ENCODE measurements at places on chromosomes 6 and 20.

DNA sequence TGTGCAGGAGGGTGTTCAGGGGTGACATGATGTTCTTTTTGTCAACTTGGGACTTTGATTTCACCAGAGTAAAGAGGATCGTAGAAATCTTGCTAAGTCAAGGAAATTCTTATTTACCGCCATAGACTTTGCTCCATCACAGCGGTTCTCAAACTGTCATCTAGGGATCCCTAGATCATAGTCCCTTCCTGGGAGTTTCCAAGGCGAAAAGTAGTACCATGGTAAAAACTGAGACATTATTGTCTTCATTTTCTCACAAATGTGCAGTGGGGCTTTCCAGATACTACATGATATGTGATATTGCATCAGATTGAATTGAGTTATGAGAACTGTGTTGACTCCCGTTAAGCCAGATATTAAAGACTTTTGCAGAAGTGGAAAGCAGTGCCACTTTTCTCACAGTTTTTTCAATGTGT is 79.7 kb downstream of the JARID2 start:
- DNase-seq, result no peak

DNA sequence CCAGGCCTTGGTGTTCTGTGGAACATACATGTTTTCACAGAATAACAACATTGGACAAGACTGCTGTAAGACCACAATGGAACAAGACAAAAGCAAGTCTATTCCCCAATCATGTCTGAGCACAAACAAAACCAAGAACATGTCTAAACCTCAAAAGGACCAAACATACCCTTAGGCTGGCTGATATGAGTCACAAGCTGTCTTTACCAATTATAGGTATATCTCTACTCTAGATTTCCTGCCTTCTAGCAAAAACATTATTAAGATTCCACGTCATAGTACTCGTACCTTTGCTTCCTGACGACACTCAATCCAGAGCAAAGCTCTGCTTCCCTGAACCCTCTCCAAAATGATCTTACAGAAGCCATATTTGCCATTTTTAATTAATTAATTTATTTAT is 15.4 kb upstream of the L3MBTL1 start:
- no peak for DNase-seq

- no peak for DNase-seq
Measured at GRCh38 chr6:91613481-91613880, 1026.6 kb upstream of the MAP3K7 start.

GRCh38 chr6:106163446-106163965 is 77.4 kb downstream of the PRDM1 start:
- no peak for DNase-seq

DNA sequence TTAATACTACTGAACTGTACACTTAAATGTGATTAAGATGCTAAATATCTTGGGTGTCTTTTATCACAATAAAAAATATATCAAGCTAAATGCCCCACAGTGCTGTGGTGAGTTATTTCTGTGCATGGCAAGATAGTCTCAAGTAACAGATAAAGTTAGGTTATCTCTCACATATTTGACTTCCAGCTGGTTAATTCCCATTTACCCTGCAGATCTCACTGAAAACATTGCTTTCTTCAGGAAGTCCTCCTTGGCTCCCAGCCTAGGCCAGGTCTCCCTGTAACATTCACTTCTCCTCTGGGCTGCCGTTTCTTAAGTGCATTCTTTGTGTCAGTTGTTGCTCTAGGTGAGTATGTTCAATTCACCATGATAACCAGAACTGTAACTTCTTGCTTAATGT is 59.1 kb downstream of the SLC22A1 start:
- DNase-seq, result no peak

- no peak for DNase-seq
Measured at GRCh38 chr6:149284904-149285303, 32.6 kb upstream of the TAB2 start.

- DNase-seq, result no peak
Measured at GRCh38 chr6:4323322-4323721, 187.9 kb upstream of the ECI2 start.

GRCh38 chr6:116268589-116269293 is 11.0 kb downstream of the TSPYL1 start:
- DNase-seq, result no peak

DNA sequence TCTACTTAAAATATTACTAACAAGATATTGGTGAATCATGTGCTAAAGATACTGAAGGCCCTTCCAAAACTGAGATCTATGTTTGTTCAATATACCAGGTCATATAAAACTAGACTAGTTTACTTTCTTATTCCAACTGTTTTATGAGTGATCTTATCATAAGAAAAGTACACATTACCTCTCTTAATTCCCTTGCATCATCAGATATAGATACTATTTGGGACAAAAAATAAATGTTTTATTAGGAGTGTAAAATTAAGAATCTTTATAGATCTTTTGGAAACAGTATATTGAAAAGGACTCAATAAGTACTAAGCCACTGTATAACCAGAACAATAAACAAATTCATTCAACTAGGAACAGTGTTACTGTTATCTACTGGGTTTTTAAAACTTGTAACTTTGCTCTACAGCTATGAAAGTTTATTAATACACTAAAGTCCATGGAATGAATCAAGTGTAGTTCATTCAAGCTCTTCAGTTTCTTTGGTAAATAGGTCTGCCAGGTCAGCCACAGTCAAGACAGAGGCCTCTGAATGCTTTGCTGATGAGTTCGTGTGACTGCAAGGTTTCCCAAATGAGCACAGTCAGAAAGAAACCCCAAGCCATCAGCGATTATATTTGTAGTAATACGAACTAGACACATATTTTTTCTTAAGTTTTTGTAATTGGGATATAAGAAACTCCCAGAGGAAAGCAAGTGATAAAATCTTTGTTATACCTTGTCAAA is 71.8 kb upstream of the FBXO30 start:
- no peak for DNase-seq

GRCh38 chr20:4190792-4191519 is 175.6 kb upstream of the RNF24 start:
- DNase-seq, result no peak

DNA sequence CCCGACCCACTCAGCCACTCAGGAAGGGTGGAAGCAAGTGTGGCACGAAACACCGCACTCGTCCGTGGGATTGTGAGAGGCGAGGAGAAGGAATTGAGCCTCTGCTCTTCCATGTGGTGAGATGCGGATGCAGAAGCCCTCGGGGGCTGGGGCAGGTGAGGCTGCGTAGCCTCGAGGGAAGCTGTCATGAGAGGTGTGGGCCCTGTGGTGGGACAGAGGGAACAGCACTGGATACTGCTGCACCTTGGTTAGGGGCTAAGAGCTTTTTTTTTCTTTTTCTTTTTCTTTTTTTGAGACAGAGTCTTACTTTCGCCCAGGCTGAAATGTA is 86.5 kb downstream of the PTPN1 start:
- DNase-seq, result no peak

- DNase-seq, result no peak
Measured at GRCh38 chr6:149079456-149079855, 238.1 kb upstream of the TAB2 start.

- DNase-seq, result no peak
Measured at GRCh38 chr6:167748046-167748445, 78.7 kb upstream of the AFDN start.

DNA sequence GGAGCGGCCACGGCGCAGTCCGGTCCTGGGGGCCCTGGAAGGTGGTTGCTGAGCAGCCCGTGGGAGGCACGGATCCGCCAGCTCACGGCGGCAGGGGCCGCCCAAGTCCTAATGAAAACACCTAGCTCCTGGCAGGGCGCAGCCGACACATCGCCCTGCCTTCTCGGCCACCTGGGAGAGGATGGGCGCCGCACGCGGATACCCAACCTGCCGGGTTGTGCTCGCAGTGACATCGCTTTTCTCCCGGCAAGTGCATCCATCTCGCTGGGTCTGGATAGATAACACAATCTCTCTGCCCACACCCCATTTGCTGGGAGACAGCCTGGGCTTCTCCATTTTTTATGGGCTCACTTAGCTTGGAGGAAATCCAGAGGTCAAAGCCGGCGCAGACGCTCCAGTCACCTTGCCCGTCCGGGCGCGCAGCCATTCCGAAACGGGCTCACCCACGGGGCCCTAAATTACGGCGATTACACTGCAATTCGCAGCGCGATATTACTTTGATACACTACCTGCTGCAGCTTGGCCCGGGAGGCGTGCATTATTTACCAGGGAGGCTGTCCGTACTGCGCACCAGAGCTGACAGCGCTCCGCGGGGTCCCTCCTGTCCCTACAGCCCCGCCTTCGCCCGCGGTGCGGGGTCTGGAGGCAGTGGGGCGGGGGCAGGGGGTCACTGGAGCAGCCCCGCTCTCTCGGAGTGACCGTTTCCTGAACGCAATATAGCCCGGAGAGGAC is 36.2 kb upstream of the CCDC167 start:
- no peak for DNase-seq

- DNase-seq, result no peak
Measured at GRCh38 chr6:20427856-20428255, 26.2 kb downstream of the E2F3 start.

DNA sequence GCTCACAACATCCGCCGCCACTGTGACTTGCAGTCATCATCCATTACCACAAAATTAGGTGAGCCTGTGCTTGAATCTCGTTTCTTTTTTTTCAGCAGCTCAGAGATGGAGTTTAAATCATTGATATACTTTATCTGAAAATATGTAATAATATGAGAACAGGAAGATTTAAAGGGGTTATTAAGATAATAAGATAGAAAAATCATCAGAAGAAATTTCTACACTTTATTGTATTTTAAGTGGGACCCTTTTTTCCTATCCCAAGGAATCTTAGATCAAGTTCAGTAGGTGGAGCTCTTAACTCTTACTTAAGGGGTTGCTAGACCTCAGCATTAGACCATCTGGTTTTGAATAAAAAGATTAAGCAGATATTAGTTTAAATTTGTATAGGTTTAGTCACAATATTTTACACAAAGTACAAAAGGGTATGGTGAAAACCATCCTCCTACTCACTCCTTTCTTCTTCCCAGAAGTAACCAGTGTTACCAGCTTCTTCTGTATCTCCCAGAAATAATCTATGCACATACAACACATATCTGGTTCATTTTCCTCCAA is 9.4 kb upstream of the NCOA7 start:
- no peak for DNase-seq

GRCh38 chr6:100614933-100615332 is 150.2 kb upstream of the SIM1 start:
- DNase-seq, result no peak

- DNase-seq, result no peak
Measured at GRCh38 chr6:158544428-158544827, 15.5 kb upstream of the TMEM181 start.

DNA sequence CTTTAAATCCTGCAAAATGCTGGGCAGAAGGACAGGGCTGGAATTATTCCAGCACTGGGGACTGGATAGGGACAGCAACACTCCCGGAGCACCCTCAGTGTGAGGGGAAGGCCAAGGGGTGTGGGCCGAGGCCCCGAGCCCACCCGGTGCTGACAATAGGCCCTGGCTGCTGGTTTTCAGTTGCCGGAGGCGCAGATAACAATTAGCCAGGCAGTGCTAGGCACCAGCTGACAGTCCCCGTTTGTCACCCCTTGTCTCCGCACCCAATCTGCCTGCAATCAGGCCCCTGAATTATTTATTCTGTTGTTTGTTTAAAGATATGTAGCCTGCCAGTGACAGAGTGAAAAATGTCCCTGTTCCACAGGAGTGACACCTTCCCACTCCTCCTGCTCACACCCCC is 120.0 kb downstream of the GRM4 start:
- DNase-seq, result no peak

GRCh38 chr6:21946298-21946783 is 350.5 kb downstream of the PRL start:
- DNase-seq, result no peak

DNA sequence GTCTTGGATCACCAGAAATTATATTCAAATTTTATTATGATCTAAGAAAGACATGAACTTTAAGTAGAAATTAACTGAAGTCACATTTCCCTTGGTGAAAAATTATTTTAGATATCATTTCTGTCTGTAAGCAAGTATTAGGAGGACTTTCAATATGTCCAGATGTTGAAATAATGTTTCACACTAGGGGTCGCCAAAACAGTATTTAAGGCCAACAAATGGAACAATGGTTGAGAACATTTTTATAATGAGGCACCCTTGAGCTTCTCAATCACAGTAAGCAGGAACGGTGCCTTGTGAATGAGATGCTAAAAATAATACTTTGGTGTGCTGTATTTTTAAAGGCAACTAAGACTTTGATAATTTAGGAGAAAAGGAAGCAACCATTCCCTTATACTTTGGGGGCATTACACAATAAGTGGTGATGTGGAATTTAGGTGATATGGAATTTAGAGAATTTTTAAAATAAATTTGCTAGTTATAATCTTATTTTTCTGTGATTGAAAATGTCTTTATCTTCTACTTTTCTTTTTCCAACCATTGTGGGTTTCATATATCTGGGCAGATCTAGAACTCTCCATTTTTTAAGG is 9.6 kb upstream of the SF3B5 start:
- DNase-seq, result no peak

DNA sequence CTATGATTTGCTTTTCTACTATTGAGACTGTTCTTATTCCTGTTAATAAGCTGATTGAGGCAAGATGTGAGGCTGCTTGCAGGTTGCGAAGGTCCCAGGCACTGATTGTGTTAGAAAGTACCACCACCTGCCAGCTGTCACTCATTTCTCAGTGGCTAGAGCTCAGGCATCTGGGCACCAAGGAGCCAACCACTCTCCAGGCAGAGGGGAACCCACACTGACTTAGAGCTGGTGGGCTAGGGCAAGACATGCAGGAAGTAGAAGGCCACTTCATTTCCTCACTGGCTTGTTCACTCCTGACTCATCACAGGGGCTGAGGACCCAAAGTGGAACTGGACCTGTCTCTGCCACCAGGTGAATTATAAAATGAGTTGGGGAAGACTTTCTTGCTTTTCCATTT is 7.8 kb upstream of the DLL1 start:
- no peak for DNase-seq

DNA sequence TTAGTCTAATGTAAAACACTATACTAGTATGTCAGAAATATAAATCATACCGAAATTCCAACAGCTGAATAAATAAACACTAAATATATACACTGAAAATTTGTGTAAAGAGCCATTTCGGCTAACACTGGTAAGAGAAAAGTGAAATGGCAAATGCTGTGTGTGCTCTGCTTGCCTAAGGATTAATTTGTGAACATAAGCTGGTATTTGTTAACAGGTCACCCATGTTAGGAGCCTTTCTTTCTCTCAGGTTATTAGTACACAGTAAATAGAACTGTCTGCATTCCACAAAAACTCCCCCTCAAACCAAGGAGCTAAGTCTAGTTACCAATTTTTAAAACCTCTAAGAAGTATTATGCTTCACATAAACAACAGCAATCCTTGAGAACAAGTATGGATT is 27.0 kb downstream of the ELOVL5 start:
- DNase-seq, result no peak

GRCh38 chr6:53159558-53159957 is 10.9 kb upstream of the GCM1 start:
- DNase-seq, result no peak

DNA sequence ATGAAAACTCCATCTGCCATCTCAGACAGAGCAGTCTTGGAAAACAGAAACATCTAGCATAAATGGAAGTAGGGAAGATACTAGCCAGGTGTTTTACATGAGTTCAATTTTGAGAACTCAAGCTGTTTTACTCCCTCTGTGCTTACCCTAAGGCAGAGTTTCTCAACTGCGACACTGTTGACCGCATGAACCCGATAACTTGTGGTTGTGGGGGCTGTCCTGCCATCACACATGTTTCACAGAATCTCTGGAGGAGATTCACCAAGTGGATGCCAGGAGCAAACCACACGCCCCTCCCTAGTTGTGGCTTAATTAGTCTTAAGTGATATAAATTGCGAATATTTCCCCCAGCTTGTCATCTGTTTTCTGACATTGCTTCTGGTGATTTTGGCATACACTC is 2.3 kb upstream of the SERPINB6 start:
- DNase-seq, result no peak
